ENCODE measurements at places on chromosomes 11 and 22. TPM values are rescaled to one million over a fixed set of nuclear protein-coding genes. Genes with fewer than 3 reads are reported as not detected.

GRCh38 chr22:21569459-21570170, 2.1 kb downstream of the UBE2L3 start:
- DNase-seq, result no peak

- no peak for DNase-seq
Measured at GRCh38 chr11:10838881-10839280, 19.0 kb downstream of the ZBED5 start.

DNA sequence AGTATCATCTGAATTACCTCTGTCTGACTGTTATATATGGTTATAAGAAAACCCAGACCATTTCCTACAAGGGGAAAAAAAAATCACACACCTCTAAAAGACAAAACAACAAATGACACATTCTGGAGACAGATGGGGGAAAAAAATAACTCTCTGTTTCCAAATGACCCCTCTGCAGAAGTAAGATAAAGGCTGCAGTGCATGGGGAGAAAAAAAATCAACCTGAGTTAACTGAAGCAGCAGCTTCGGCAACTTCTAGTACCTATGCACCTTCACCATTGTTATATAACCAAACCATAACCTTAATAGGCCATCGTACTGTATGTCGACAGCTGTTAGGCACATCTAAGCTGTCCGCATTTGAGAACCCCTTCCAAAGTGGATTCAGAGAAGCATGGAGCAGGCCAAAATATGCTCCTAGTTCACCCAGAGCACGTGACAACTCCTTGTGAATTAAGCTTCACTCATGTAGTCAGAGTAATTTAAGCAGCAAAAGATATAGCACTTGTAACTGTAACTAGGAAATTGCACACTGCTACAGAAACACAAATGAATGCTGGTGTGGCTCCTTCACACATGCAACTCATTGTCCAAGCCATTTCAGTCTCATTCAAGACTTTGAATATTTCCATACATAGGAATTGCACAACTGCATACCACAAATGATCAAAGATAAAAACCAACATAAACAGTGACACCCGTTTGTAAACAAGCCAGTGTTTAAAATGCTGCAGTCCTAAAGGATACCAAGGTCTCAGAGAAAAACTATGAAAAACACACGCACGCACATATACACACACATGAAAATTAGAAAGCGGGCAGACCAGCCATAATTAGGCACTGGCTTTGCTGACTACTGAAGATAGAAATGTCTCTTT, 2.7 kb downstream of the SIK3 start:
- peak; percentile 10 for DNase-seq

DNA sequence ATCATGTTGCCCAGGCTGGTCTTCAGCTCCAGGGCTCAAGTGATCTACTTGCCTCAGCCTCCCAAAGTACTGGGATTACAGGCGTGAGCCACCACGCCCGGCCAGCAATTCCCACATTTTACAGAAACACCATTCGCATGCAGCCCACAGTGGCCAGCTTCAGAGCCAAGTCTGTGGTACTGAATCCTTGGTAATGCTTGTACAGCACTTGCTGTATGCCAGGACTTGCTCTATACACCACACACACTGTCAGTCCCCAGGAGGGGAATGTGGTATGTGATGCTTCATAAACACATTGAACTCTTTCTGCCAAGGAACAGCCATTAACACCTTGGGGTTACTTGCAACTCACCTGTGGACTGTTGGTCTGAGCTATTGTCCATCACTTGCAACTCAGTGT, 119.4 kb downstream of the MED15 start:
- no peak for DNase-seq

GRCh38 chr11:83666149-83666548, 380.0 kb upstream of the CCDC90B start:
- DNase-seq, result no peak

DNA sequence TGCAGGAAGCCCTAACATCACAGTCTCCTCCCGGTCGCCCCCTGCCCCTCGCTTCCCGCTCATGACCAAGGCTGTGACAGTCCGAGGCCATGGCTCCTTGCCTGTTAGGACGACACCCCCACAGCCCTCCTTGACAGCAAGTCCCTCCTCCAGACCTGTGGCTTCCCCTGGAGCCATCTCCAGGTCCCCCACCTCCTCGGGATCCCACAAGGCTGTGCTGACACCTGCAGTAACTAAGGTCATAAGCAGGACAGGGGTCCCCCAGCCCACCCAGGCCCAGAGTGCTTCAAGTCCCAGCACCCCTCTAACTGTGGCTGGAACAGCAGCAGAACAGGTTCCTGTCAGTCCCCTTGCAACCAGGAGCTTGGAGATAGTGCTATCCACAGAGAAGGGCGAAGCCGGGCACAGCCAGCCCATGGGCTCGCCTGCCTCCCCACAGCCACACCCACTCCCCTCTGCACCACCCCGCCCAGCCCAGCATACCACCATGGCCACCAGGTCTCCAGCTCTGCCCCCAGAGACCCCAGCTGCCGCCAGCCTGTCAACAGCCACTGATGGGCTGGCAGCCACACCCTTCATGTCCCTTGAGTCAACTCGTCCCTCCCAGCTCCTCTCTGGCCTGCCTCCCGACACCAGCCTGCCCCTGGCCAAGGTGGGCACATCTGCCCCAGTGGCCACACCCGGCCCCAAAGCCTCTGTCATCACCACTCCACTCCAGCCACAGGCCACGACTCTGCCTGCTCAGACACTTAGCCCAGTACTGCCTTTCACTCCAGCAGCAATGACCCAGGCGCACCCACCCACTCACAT, 63.2 kb downstream of the OTOG start:
- DNase-seq, result peak; percentile 2

GRCh38 chr22:35065796-35066218, at the start of gene ISX:
TSS of gene ISX (plus strand) at chr22:35066158. CDS start at chr22:35067088, 930 bp downstream.
- no peak for DNase-seq

GRCh38 chr22:19878461-19879245, 24.0 kb upstream of the GNB1L start:
- no peak for DNase-seq

GRCh38 chr11:83306200-83307080, 20.3 kb upstream of the CCDC90B start:
- no peak for DNase-seq

DNA sequence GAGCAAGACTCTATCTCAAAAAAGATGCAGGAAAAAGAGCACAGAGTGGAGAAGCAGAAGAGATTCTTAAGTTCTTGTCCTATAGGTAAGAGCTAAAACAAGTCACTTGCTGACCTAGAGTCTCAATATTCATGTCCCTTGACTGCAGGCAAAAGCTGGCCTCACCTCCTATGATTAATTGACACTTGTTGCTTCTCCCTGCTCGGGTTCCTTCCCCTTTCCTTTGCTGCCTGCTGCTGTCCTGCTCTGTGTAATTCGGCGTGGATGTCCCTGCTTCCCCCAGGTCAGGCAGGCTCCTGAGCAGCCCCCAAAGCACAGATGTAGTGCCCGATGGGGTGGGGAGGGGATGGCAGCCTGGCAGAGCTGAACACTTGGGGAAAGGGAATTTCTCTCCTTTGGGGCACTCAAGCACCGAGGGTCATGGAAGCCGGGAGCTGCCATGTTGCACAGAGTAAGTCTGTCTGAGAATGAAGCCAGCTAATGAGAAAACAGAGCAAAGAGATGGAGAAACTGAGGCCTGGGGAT, 60.8 kb upstream of the NUP50 start:
- no peak for DNase-seq

DNA sequence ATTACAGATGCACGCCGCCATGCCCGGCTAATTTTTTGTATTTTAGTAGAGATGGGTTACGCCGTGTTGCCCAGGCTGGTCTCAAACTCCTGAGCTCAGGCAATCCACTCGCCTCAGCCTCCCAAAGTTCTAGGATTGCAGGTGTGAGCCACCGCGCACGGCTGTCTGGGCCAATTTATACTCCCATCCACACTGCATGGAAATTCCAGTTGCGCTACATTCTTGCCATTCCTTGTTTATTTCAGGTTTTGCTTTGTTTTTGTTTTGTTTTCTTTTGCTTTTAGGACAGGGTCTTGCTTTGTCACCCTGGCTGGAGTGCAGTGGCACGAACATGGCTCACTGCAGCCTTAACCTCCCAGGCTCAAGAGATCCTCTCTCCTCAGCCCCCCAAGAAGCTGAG, 11.0 kb upstream of the CAPRIN1 start:
- DNase-seq, result no peak

DNA sequence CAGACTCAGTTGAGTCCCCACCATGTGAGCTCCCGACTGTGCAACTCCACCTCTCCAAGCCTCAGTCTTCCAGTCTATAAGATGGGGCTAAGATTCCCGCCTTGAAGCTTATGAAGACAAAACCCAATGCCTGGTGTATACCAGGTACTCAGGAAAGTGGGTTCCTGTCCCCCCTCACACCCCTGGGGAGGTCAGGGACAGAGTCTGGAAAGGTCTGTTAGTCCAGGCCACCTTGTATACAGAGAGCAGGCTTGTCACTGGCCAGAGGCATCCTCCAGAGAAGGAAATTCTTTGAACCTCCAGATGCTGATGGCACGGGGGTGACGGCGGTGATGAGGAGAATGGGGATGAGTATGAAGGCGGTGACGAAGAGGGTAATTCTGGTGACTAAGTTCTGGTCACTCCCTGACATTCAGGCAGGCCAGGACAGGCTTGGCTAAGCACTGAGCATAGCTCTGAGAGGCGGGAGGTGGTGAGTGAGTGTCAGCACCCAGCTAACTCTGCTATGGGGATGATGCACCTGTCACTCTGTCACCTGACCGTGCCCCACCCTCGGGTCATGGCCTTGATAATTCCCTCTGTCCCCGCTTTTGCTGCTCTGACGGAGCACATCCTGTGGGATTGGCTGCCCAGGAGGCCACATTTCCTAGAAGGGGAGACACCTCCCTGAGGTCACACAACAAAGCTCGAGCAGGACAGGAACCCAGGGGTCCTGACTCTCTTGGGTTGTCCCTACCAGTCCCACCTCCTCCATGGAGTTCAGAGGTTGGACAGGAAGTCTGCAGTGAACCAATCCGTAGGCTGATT, 30.9 kb upstream of the CSNK1E start:
- no peak for DNase-seq

- no peak for DNase-seq
Measured at GRCh38 chr11:563812-564578, 3.2 kb downstream of the RASSF7 start.

DNA sequence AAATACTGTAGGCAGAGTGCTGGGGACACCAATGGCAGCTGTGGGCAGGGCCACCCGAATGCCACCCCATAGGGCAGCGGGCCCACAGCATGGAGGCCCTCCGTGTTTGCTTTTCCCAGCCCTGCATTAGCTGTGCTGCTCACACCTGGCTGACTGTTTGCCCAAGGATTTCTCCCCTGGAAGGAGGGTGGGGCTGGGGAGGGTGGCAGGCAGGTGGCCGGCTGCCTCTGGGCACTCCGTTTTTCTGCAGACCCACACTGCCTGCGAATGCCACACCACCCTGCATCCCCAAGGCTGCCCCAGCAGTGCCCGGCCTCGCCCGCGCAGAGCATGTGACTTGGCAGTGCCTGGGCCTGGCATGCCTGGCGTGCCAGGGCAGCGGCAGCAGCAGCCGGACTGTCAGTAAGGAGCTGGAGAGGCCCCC, 19.6 kb downstream of the DAGLA start:
- DNase-seq, result no peak

- no peak for DNase-seq
Measured at GRCh38 chr22:28250036-28250695, 331.1 kb upstream of the PITPNB start.

GRCh38 chr22:25053153-25053805, 100.8 kb downstream of the KIAA1671 start:
- DNase-seq, result no peak

- peak; percentile 52 for DNase-seq
Measured at GRCh38 chr11:416757-417621, 2.2 kb upstream of the SIGIRR start.

UCP2 gene
- 326 TPM for total RNA-seq

GPHA2 gene
- not detected for total RNA-seq

MAPK8IP1 gene
- total RNA-seq, result 0.56 TPM

PIH1D2 gene
- total RNA-seq, result 0.27 TPM

C11orf21 gene
- total RNA-seq, result 66.4 TPM

MMP11 gene
- 0.27 TPM for total RNA-seq

OR51F2 gene
- total RNA-seq, result not detected

PPP6R3 gene
- total RNA-seq, result 124 TPM

CDPF1 gene
- total RNA-seq, result 10.8 TPM

C11orf65 gene
- total RNA-seq, result 1.4 TPM

SPTBN2 gene
- 0.25 TPM for total RNA-seq
